ENCODE measurements at places on chromosomes 2 and 18. TPM values are rescaled to one million over a fixed set of nuclear protein-coding genes. Genes with fewer than 3 reads are reported as not detected.
A peak's percentile ranks its signal among the peaks of the same experiment; 100 is the strongest.

Gene APOB
- 234 TPM for total RNA-seq

Gene RESP18
- total RNA-seq, result not detected

Gene FN1
- total RNA-seq, result 3,805 TPM

- DNase-seq, result peak; percentile 74
Observed at GRCh38 chr2:42095923-42096408, 48.1 kb downstream of the PKDCC start.

Gene AQP12A
- total RNA-seq, result not detected

GRCh38 chr2:229240984-229241491, 30.0 kb downstream of the PID1 start:
- DNase-seq, result no peak

Gene PROC
- 4.1 TPM for total RNA-seq

Gene HOXD4
- 1.2 TPM for total RNA-seq

DNA sequence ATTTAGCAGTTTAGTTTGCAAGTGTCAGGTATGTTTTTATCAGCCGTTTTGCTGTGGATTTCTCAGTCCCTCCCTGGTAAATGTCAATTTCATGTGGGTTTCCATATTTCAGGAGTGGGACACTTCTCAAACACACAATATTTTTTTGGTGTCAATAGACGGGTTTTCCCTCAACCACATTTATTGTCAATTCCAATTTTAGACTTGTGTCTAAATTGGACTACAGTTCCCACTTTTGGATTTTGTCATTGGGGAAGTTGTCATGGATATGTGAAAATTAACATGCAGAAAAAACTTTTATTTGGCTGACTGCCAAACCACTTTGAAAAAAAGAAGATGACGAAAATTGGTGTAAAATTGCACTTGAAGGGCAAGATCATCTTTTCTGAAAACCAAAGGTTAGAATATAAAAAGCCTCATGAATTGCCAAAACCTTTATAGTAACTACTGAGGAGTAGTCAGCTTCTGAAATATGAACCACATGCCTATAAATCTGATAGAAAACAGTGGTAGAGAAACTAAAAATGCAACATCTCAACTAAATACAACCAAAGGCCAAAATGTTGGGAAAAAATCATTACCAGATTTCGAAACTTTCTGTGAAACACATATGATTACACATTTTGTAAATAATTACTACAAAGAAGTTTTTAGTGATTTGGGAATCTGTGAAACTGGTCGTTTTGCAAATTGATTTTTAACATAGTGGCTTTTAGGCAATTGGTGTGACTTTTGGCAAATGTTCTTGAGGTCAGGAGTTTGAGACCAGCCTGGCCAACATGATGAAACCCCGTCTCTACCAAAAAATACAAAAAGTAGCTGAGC, 106.4 kb downstream of the BCL2L11 start:
- no peak for DNase-seq

Gene RTKN
- 123 TPM for total RNA-seq

Gene TRAF3IP1
- 7.1 TPM for total RNA-seq

Gene MGAT4A
- 72.3 TPM for total RNA-seq

Gene ZSWIM2
- total RNA-seq, result not detected

GRCh38 chr2:35522450-35522849, 833.1 kb upstream of the CRIM1 start:
- no peak for DNase-seq

GRCh38 chr2:230503798-230504197, 87.8 kb downstream of the SP100 start:
- no peak for DNase-seq

Gene GEN1
- 33.3 TPM for total RNA-seq

Gene LYPD6B
- total RNA-seq, result 28.5 TPM

- no peak for DNase-seq
Observed at GRCh38 chr2:15041429-15041837, 408.9 kb downstream of the LRATD1 start.

Gene TRPM8
- total RNA-seq, result not detected

Gene GPR39
- 26.8 TPM for total RNA-seq

Gene CIDEA
- not detected for total RNA-seq

DNA sequence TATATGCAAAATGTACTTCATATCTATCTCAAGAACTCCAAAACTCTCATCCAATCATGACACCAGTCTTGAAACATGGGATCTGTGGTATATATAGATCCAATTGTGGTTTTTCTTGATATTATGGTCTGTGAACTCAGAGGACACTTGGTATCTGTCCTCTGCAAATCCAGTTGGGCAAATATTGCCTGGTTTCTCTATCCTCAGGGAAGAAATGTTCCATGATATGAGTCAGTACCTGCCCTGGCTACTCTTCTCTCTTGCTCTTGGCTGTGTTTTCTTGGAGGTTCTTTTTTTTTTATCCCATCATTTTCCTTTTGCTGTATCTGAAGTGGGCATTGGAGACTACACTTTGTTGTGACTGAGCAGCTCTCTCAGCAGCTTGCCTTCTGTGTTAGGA, 10.9 kb downstream of the NBEAL1 start:
- no peak for DNase-seq

Gene NGEF
- total RNA-seq, result 0.77 TPM

Gene MAL
- not detected for total RNA-seq

Gene C2orf78
- not detected for total RNA-seq

Gene PKDCC
- 339 TPM for total RNA-seq

DNA sequence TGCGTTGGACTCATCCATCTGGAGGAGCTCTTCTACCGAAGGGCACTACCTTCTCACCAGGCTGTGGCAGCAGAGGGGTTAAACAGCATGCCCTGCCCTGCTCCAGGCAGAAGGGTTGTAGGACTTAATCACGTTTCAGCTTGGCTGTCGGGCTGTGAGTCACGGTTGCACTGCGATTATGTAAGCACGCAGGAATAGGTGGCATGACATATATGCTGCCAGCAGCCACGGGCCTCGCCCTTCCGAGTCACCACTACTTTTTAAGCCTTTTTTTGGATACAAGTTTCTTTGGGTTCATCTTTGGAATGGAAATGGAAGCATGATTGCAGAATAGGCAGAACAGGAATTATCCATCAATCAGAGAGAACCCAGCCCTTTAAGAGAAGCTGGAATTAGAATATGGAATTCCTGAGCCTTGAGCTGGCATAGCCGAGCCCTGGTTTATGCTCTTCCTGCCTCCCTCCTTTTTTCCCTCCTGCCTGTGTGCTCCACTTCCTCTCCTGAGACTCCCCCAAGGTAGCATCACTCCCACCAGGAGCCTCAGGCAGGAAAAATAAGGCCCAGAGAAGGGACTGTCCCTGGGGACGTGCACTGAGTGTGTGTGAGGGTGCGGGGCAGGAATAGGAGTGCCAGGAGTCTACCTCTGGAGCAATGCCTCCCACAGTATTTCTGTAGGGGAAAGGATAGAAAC, 86.8 kb downstream of the SEMA4F start:
- peak; percentile 59 for DNase-seq
